DMS79 treated with DMSO at 0.1 percent for 48 hours (cell line): ENCODE measurements at places on chromosomes 12 and 14.

DNA sequence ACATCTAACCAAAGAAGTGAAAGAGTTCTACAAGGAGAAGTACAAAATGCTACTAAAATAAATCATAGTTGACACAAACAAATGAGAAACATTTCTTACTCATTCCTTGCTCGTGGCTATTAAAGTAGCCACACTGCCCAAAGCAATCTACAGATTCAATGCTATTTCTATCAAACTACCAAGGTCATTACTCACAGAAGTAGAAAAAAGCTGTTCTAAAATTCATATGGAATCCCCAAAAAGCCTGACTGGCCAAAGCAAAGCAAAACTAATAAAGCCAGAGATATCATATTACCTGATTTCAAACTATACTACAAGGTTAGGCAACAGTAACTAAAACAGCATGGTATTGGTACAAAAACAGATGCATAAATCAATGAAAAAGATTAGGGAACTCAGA, 305.6 kb downstream of the RPAP3 start:
- no peak for DNase-seq

GRCh38 chr12:101620762-101621133, 26.0 kb downstream of the MYBPC1 start:
- no peak for DNase-seq

- peak; percentile 90 for DNase-seq
Measured at GRCh38 chr14:103140316-103141109, 17.3 kb downstream of the TNFAIP2 start.

DNA sequence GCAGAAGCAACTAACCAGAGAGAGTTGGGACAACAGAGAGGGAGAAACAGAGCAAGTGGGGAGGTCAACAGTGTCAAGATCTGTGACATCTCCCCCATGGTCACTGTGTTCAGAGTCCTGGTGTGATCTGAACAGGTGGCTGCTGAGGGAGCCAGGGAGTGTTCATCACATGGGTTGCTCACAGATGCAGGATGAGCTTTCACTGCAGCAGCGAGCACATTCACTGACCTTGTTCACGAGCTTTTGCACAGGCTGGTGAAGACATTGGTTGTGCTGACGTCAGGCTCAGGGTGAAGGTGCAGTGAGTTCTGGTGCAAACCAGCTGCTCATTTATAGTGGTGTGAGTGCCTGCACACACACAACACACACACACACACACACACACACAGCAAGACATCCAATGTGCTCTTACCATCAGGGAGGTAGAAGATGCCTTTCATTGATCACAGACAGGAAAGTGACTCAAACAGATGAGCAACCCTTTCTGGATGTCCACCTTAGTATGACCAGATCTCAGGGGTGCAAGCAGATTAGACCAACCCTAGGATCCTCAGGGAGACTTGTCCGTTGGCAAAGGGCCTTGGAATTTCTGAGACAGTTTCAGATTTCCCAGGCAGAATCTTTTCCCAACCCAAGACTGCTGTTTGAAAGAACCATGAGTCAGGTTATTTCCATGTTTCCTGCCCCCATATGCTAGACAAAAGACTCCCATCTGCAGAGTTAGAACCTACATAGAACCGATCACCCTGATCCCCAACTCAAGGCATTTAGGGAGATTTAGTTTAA, 44.3 kb upstream of the OR10AD1 start:
- no peak for DNase-seq

DNA sequence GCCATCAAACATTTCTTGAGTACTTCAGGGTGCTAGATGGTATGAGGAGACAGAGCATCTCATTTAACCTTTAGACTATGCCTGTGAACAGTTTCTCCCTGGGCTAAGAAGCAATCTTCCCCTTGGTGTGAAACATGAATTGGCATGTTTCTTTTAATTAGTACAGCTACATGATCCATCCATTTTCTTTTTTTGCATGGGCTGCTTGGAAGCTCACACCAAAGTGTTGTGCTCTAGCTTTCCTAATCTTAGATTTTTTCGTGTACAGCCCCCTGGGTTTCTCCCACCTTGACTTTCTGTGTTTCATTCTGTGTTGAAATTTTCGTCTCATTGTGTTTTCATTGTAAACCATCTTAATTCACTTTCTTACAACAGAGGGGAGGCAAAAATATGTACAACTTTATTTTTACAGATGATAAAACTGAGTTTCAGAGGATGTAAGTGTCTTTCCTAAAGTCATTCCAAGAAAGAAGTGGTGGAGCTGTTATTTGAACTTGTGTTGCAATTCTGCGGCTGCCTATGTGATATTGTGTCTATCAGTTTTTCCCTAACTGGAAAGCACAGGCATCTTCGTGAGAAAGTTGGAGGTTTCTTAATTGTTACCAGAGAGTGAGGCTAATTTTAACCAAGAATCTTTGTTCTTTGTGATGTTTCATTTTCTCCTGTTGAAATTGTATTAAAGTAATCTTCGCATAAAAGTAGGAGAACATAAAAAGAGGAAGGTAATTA, 64.5 kb downstream of the DAAM1 start:
- no peak for DNase-seq

GRCh38 chr14:60253649-60254048, 4.6 kb downstream of the PPM1A start:
- peak; percentile 49 for DNase-seq

DNA sequence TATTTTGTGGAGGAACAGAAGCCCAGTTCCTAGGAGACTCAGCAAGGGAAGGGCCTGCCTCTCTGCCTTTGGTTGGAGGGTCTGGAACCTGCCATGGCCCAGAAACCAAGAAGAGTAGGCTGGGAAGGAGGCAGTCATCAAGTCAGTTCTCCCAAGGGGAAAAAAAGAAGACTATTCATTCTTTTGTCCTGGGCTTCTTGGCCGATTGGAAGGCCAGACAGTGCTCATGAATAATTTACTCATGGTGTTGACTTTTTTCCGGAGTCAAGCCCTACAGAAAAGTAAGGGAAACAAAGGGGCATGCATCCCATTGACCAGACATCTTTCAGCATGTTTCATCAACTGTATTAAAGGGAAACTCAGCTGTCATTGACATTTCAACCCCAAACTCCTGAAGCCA, 168.1 kb downstream of the PRKCH start:
- no peak for DNase-seq

GRCh38 chr14:25944020-25944419, 653.8 kb downstream of the NOVA1 start:
- no peak for DNase-seq

DNA sequence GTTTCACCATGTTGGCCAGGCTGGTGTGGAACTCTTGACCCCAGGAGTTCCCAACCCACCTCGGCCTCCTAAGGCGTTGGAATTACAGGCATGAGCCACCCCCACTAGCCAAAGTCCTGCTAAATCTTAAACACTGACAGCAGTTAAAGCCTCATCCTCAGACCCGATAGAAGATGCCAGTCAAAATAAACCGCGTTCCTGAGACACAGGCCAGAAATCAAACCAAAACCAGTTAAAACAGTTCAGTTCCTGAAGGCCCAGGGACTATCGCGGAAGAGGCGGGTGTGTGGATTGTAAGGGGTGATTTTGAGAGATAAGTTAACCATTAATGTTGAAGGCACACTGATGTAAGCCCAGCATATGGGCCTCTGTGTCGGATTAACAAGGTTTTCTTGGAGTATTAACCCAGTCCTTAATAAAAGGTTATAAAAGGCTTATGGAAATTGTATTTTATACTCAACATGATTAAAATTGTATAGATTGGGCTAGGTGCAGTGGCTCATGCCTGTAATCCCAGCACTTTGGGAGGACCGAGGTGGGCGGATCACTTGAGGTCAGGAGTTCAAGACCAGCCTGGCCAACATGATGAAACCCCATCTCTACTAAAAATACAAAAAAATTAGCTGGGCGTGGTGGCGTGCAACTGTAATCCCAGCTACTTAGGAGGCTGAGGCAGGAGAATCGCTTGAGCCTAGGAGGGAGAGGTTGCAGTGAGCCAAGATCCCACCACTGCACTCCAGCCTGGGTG, 18.7 kb upstream of the CDCA4 start:
- DNase-seq = no peak

- peak; percentile 72 for DNase-seq
Measured at GRCh38 chr12:121536899-121537813, 43.7 kb downstream of the KDM2B start.

DNA sequence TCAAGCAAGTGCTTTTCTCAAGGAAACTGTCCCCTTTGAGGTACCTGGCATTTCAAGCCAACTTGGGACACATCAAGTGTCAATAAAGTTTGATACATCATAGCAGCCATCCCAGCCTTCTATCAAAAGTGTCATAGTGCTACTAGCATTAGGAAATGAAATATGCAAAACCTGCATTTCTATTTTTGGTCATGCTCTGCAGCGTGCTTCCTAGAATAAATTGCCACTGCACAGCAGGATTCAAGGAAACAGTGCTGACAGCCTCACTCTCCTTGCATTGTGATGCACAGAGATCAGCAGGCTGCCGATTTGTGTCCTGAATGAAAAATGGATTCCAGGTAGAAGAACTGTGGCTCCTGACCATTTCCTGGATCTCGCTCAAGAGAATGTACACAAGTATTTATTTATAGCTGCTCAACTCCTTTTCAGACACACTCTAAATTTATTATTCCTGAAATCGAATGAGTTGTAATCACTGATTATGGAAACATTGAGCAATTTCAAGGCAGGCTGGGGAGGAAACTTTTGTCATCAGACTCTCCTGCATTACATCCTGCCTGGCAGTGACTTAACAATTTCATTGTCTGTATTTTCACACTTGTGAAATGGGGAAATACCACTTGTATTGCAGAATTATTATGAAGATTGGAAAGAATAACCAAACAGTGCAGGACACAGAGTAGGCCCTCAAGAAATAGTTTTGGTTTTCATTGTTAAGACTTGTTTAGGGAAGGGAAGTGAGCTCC, 120.9 kb downstream of the SLC38A6 start:
- no peak for DNase-seq

DNA sequence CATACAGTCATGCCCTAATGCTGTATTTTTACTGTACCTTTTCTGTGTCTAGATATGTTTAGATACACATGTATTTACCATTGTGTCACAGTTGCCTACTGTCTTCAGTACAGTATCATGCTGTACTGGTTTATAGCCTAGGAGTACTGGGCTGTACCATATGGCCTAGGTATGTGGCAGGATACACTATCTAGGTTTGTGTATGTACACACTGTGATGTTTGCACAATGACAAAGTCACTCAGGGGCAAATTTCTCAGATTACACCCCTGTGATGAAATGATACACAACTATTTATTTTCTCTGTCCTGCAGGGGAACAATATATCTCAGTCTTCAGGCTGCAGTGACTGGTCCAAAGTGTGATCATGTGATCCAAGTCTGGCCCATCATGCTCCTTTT, 1076.1 kb downstream of the VRK1 start:
- no peak for DNase-seq

DNA sequence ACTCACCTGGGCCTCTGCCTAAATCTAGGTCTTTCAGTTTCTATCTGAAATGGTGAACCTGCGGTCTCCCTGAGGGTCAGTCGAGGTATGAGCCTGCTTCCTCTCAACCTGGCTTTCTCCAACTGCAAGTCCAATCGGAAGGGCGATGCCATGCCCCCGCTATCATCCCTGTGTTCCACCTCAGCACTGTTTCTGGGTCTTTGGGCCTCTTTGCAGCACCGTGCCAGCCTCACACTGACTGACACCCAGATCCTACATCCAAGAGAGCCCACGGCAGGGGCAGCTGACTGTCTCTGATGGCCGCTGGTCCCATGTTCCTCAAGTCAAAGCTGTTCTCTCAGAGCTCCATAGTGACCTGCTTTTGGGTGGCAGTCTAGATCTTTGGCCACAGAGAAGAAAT, 120.7 kb downstream of the PAPOLA start:
- no peak for DNase-seq

DNA sequence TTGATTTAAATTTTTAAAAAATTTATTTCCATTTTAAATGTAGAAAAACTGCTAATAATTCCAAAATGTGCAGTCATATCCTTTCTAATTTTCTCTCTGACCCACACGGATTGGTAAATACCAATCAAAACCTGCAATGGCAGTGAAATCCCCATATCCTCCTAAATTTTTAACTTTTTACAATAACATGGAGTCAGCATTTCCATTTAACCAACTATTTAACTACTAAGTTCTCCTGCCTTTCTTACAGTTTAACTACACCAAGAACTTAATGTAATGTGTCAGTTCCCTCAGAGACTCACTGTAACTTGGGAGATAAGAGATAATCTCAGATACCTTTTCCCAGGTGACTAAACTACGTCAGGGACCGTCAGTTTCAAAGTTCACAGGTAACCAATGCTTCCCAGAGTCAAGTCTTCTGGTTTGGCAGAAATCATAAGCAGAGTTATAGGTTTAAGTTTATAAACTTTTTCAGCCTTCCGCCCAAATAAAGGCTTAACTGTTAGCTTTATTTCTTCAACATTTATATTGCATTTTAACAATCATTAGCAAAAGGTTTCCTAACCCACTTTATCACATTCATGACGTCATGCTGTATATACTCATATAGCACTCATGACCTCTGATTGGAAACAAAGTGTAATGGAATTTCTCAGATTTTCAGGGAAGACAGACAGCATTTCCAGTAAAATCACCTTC, 7.6 kb downstream of the KRAS start:
- DNase-seq = no peak

DNA sequence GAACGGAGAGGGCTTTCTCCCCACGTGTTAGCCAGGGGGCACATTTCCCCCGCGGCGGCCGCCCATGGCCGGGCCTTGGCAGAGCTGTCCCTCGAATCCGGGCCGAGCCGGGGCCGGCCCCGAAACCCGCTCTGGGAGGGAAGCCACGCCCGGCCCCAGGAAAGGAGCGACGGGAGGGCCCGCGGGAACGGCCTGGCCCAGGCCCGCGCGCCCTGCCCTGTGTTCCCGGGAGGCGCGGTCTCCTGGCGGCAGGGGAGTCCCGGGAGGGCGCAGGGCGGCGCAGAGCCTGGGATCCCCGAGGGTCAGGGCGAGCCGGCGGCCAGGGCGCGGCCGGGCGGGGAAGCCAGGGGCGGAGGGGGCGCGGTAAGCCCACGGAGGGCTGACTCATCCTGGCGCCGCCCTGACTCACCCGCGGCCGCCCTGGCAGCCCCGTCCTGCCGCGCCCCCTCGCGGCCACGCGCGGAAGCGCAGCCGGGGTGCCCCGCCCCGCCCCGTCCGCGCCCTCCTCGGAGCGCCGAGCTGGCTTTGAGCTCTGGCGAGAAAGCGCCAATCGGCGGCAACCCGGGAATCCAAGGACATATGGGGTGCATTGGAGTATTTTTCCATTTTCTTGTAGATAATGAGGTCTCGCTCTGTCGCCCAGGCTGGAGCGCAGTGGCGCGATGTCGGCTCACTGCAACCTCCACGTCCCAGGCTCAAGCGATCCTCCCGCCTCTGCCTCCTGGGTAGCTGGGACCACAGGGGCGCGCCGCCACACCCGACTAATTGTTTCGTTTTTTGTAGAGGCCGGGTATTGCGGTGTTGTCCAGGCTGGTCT, 31.8 kb upstream of the PLEKHG6 start:
- peak; percentile 68 for DNase-seq
